Activated gamma-delta T cell treated with anti-CD3 and anti-CD28 coated beads, Interleukin-2, amount 50 U/mL, for 16 hours (primary cell): ENCODE measurements at places on chromosomes 2 and 18.

DNA sequence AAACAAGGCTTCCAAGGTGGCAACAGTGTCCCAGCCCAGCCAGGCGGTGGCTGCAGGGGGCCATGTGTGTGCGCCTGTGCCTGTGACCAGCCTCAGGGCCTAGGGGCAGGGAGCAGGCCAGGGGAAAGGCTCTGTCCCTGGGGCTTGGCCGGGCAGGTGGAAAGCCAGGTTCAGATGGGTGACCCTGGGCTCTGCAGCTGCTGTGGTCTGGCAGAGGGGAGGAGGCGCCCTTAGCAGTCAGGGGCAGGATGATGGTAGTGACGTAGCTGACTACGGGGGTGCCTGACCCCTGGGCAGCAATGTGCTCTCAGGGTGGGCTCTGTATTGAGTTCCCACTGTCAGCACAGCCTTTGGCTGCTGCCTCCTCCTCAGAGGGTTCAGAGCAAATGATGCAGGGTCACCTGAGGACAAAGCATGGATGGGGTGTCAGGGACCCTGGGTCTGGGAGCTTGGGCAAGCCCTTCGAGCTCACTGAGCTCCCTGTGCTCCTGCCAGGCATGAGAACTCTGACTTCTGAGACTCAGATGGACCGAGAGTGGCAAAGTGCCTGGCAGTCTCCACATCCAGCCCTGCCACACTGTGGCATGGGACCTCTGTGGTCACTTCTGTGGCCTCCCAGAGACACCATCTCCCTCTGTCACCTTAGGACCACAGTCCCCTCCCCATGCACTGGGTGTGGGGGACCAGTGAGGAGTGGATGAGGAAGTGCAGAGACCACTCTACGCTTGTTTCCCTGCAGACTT, 56.6 kb upstream of the ALPP start:
- DNase-seq: no peak

- no peak for DNase-seq
Observed at GRCh38 chr2:196980001-196980400, 53.5 kb upstream of the PGAP1 start.

GRCh38 chr2:69931832-69932595, 17.1 kb downstream of the MXD1 start:
- DNase-seq: no peak

DNA sequence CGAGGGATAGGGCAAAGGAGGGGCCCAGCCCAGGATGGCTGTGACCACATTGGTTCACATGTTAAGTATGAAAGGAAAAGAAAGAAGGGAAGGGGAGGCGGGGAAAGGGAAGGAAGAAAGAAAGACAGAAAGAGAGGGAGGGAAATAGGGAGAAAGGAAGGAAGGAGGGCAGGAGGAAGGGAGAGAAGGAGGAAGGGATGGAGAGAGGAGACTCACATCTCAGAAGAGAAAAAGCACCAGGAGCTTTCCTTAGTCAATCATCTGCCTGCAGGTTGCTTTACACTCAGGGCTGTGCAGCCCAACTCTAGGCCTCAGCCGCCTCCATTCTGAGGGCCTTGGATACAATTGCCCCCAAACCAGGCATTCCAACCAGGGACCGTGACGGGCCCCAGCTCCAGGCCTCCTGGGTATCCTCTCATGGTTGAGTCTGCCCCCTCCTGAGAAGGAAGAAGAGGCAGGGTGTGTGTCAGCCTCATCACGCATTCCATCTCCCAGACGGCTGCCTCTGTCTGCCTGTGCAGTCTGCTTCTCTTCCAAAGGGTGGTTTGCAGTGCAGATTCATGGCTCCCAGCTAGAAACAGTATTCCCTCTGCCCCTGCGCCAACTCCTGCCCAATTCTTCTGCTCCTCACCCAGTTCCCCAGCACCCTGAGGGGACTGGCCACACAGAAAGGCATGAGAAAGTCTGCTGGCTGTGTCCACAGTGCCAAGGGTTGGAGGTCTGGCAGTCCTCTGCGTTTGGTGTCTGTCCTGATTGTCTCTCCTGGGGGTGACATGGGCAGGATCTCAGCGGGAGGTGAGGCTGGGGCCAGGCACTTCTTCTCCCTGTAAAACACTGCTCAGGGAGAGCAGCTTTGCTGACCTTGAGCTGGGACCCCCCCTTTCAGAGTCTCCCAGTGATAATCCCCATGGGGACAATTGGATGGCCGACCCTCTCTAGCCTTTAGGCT, 163.3 kb downstream of the SMAD7 start:
- no peak for DNase-seq

DNA sequence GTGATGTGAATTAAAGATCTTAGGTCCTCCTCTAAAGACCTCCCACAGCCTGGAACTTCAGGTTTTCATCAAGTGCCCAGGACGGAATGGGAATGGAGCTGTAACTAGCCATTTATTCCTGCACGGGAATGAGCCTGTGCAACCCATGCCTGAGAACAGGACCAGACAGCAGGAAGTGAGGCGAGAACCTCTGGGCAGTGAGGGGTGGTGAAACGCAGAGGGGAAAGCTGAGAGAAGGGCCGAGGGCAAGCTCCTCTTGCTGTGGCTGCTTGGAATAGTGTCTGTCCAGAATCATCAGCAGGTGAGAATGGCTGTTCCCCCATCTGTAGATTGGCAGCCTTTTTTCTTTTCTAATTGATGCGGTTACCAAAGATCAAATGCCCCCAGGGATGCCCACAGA, 4.8 kb upstream of the RALB start:
- no peak for DNase-seq

GRCh38 chr2:109428841-109429566, 184.8 kb downstream of the SEPTIN10 start:
- no peak for DNase-seq

- no peak for DNase-seq
Observed at GRCh38 chr2:100235581-100235980, 86.7 kb downstream of the LONRF2 start.

- DNase-seq: no peak
Observed at GRCh38 chr2:1738163-1738562, 6.2 kb downstream of the PXDN start.

- DNase-seq: no peak
Observed at GRCh38 chr2:223054193-223054781, 2.3 kb downstream of the KCNE4 start.

DNA sequence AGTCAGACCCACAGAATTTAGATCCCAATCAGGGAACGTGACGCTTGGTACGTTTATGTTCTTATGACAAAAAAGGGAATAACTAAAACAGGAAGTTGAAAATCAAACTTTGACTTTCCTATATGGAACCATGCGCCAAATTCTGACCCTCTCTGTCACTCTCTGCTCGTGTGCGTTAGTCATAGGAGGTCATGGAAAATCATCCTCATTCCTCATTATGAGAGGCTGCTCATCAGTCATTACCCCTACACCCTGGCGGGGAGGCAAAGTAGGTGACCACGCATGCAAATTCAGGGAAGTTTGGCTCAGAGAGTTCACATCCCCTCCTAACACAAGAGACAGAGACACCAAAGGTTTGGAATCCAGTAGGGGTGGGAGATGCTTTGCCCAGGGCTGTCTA, 15.5 kb downstream of the IL1F10 start:
- DNase-seq: no peak

GRCh38 chr2:220114443-220114842, 487.0 kb downstream of the SLC4A3 start:
- no peak for DNase-seq

DNA sequence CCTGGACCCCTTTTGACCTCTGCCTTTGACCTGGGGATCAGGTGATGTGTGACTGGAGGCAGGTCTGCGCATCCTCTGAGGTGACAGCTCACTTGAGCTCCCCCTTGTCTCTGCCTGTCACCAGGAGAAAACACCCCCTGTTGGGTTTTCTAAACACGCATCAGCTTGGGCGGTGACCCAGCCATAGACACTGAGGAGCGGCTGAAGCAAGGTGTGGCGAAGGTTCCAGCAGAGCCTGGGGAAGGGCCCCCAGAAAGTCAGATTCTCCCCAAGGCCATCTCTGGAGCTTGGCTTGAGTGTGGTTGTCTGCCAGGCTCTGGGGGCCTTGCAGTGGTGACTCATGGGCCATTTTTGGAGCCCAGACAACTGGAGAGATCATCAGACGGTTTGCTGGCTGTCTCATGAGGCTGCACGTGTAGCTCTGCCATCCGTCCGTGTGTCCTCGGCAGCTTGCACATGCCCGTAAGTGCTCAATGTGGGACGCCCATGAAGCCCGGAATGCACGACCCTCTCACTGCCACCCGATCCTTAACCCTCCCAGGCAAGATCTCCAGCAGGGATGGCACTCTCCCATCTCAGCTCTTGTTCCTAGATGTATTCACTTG, 29.4 kb downstream of the SIX3 start:
- DNase-seq: no peak

GRCh38 chr2:393711-394696, 106.1 kb upstream of the ALKAL2 start:
- peak; percentile 37 for DNase-seq

DNA sequence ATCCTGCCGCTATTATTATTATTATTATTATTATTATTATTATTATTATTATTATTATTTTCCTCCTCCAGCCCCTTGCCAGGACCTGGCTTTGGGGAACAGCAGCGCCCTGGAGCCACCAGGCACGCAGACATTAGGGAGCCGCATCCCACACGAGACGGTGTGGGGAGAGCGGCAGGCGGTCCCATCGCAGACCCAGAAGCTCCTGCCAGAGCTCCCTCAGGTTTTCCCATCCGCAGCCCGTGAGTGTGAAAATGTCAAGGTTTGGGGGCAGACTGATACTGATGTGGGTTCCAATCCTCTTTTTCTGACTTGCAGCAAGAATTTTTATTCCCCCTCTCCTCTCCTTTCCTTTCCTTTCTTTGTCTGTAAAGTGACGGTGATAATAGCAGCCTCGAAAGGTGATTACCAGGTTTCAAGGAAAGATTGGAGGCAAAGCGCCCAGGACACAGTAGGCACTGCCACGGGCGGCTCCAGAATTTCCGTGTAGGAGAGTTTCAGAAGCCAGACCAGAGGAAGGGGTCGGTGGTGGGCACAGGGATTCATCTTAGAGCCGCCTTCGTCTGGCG, 816 bp downstream of the SCTR start:
- no peak for DNase-seq

DNA sequence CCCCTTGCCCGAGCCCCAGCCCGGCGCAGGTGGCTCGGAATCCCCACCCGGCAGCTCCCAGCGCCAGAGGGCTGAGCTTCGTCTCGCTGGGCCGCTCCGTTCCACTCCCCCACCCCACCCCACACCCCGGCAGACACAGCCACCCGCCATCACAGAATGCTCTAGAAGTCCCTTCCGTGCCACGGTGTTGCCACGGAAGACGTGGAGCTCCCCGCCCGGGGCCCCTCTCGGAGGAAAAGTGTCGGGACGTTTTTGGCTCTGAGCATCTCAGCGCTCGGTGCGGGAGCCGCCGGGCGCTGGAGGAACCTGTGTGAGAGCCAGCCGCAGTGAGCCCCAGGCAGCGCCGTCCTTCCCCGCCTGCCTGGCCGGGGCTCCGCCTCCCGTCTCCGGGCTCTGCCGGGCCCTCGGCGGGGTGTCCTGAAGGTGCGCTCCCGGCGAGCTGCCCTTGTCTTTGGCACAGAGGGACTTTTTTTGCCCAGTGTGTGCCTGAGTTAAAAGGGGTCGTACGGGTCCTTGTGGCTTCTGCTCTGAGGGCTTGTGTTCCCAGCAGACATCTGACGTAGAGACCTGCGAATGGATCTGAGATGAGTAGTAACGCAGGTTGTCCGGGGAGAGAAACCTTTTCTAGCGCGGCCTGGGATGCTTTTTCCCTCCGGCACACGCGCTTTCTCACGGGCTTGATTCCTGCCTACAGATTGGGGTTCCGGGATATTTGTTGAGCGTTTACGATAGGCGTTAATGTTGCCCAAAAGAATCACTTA, 1.8 kb downstream of the ZCCHC2 start:
- peak; percentile 32 for DNase-seq

- no peak for DNase-seq
Observed at GRCh38 chr2:231364961-231365810, 30.3 kb upstream of the B3GNT7 start.

- no peak for DNase-seq
Observed at GRCh38 chr2:33073018-33073417, 126.3 kb downstream of the LTBP1 start.

- DNase-seq: no peak
Observed at GRCh38 chr18:59721211-59721610, 24.0 kb upstream of the CCBE1 start.

GRCh38 chr2:56580242-56580641, 396.5 kb downstream of the CCDC85A start:
- DNase-seq: no peak

GRCh38 chr2:113966171-113966570, 76.3 kb downstream of the ACTR3 start:
- DNase-seq: no peak

DNA sequence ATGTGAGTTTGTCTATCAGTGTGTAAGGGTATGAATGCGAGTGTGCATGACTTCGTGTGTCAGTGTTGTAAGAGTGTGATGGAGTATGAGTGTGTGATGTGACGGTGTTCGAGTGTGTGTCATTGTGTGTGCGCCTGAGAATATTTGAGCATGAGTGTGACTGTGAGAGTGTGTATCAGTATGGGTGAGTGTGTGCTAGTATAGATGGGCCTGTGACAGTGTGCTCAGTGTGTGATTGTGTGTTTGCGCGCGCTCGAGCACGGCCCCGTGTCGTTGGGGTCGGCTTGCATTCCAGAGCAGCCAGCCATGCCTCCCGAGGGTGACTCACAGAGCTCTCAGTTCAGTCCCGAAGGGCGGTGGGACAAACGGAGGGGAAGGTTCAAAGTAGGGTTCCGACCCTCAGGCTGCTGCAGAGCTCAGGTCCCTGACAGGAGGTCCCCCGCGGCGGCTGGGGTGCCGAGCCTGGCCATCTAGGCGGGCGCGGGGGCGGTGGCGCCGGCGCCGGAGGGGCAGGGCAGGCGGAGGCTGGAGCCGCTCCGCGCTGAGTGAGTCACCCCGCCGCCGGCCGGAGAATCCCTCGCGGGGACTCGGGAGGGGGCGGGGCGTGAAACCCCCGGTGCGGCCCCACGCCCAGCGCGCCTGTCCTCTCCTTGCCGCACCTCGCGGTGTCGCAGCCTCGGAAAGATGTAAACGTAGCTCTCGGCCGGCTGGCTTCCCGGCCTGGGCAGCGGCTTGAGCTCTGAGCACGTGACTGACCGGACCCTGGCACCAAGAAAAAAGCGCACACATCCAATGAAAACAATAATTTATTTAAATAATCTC, 3.8 kb downstream of the DLX2 start:
- DNase-seq: no peak

DNA sequence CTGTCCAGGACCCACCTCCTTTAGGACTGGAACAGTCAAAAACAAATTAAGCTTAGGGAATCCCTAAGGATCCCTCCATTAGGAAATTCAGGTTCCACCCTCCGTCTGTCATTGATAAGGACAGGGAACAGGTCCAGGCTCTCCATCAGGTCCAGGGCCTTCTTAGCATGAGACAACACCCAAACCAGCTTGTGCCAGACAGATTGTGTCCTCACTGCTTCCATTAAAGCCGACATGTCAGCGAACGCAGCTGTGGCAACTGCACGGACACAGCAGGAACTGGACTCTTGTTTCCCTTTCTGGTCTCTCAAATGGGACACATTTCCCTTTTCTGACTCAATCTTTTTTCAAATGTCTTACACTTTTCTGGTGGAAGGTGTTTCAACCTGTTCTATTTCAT, 81.4 kb downstream of the BCL11A start:
- no peak for DNase-seq
